ENCODE measurements at places on chromosomes 7 and 10.

DNA sequence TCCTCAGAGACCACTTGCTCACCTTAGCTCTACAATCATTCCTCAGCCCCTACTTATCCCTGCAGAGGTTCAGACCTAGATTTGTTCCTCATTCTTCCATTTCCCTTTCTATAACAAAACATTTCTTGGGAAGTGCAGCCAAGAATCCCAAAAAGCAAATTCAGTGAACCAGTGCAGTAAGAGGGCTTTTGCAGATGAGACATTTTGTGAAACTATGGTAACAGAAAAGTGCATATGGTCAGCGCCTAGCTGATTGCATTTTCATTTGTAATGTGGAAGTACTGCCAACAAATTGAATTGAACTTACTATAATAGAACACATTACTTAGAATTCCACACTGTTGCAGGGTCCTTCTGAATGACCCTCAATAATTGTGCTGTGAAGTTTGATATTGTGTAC lies 18.6 kb downstream of the AGMO start:
- no peak for DNase-seq

DNA sequence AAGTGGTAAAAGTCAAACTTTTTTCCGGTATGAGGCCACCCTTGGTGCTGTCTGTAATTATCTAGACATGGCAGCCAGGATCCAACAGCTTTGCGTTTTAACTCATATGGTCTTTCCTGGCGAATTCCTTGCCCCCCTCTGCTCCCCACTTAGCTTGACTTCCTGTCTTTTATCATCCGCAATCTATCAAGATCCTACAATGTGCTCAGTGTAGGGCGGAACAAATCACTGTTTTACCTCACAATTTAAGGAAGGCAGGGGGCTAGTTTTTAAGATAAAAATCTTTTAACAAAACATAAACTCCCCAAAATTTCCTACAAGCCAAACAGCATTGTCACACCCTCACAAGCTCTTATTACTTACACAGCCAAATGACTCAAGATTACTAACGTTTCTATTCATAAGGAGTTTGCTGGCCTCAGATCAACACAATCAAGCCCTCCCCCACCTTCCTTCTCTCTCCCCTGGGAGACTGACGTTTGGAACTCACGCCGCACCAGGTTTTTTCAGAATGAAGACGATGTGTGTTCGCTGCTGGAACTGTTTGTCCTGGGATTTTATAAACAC lies 1.3 kb upstream of the CDK14 start:
- peak; percentile 43 for DNase-seq

- DNase-seq, result no peak
These were observed 12.8 kb upstream of the FMC1 start for GRCh38 chr7:139328375-139328774.

DNA sequence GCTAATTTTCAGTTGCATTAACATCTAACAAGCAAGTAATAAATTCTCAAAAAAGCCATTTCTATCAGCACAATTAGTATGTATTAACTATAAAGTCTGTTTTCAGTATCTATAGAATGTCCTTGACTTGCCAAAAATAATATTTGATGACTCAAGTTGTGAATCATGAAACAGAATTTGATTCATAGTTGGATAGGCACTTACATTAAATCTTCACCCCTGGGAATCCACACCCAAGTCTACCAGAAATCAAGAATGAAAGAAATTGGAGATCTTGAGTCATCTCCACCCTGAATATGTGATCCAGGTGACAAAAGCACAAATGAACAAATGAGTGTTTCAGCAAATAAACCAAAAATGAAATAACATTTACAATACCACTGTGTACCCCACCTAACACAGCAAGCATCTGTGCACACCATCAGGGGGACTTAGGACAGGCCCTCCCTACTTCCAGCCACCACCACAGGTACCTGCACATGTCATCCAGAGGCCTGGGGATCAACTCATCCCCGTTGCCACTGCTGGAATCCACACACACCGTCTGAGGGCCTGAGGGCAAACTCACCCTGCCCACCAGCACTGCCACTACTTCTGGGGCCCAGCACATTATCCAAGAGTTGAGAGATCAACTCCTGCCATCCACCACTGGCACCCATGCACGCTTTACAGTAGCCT lies 160.1 kb downstream of the MTERF1 start:
- DNase-seq, result no peak
